Stimulated activated CD8-positive, alpha-beta memory T cell treated with anti-CD3 and anti-CD28 coated beads, Interleukin-15, amount 100 ng/mL, for 1 hour (primary cell): ENCODE measurements at places on chromosomes 2 and 18.

- DNase-seq: no peak
These were observed 372.6 kb downstream of the SLC4A3 start for GRCh38 chr2:220000080-220000479.

DNA sequence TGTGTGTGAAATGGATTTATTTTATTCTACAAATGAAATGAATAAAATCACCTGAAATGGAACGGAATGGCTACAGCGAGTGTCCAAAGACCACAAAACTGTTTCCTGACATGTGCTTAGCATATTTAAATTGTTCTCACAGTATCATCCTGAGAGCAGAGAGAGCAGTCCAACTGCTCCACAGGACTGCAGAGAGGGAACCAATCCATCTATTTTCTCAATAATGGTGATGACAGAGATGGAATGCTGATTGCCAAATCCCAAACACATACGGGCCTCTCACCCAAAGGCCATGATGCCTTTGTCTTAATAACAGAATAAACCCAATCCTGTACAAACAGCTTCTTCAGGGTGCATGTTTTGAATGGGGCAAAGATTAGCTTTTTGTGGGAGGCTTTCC is 41.1 kb downstream of the STAT1 start:
- DNase-seq: no peak

- no peak for DNase-seq
These were observed 21.1 kb downstream of the CRACDL start for GRCh38 chr2:98914713-98915580.

- DNase-seq: no peak
These were observed 270.8 kb upstream of the AGAP1 start for GRCh38 chr2:235223011-235223410.

DNA sequence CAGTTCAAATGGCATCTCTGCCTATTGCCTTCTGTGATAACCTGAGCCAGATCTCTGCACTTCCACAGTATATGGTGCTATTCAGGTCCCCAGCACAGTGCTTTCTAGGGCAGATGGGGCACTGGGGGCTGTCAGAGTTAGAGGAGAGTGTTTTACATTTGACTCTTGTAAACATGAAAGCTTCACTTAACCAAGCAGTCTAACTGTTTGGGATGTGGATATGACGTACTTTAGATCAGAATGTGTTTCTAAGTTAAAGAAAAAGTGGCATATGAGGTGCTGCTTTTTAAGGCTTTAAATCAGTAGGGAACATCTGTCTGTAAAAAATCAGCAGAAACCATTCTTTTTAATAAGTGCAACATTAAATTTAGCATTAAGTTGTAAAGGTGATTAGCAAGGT is 75.7 kb downstream of the MYO1B start:
- no peak for DNase-seq

GRCh38 chr18:76475450-76476194 is 19.4 kb downstream of the ZNF516 start:
- DNase-seq: no peak

DNA sequence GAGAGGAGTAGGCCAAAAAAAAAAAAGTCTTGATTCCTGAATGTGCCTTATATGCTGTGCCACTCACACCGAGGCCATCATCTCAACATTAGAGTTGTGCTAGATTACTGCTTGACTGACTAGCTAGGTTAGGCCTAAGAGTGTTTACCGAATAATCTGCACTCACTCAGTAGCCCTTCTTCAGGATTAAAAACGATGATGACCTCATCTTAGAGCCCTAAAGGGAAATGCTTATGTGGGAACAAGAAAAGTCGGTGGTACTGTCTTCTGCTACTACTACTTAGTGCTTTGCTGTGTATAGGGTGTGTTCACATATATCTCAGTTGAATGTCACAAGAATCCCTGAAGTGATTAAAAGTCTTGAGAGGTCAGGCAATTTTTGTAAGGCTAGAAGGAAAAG is 54.3 kb downstream of the THOC1 start:
- DNase-seq: no peak

DNA sequence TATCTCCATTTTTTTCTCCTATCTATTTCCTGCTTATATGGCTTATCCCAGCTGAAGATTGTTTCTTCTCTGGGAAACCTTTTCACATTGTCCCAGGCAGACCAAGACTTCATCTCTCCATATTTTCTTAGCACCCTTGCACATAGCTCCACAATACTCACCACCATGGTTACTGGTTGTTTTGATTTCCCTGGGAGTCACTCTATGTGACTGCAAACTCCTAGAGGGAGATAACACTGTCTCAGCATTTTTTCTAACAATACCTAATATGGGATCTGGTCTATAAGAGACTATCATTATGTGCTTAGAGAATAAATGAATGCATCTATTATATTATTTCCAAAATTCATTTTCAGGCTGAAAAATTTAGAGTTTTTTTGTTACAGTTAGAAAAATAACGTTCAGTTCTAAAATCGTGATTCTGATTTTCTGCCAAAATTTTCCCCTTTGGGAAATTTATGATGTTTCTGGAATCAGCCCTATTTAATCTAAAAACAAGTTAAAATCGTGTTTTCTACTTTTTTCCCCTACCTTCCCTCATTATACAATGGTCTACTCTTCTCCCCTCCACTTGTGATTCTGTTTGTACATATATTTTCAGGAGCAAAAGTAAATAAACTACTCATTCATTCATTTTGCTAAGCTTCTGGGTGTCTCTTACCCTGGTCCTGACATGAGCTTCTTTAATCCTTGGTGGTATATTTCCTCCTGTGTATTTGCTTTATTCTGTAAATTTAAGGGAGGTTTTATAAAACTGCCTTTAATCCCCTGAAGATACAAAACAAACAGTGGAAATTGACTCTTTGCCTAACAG is 95.4 kb downstream of the HNMT start:
- no peak for DNase-seq

- no peak for DNase-seq
These were observed at the start of gene AQP4 for GRCh38 chr18:26865557-26865956. TSS of gene AQP4 (minus strand) at chr18:26865707. CDS start at chr18:26865689, 18 bp downstream.

DNA sequence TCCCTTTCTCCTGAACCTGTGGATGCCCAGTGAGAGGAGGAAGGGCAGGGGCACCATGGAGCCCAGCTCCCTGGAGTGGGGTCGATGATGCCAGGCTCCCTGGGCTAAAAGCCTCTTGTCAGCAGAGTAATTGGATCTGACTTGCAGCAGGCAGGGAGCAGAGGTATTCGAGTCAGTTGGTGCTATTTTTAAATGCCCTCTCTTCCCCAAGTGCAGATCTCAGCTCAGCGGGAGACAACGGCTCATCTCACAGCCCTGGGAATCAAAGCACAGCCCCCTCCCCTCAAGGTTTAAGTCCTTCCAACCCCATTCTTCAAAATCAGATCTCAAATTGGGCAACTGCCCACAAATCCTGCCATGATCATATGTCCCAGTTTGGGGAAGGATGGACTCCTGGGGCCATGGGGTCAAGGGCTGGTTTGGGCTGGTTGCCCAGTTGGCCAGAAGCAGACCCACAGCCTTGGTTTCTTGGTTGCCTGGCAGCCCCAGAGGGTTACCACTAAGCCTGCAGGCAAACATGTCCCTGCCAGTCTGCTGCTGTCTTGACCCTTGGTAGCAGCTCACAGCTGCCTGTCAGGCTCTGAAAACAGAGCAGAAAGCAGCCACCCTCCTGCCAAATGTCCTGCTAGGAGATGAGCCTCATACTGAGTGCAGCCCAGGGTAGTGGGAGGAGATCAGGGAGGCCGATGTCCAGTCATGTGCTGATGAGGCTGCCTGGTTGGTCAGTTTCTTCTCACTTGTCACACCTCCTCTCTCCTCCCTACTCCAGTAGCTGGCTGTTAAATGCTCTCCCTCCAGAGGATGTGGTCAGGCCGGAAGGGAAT is 244.9 kb downstream of the LOXHD1 start:
- no peak for DNase-seq

- DNase-seq: peak; percentile 9
These were observed 29.6 kb downstream of the MCEE start for GRCh38 chr2:71100195-71100964.

DNA sequence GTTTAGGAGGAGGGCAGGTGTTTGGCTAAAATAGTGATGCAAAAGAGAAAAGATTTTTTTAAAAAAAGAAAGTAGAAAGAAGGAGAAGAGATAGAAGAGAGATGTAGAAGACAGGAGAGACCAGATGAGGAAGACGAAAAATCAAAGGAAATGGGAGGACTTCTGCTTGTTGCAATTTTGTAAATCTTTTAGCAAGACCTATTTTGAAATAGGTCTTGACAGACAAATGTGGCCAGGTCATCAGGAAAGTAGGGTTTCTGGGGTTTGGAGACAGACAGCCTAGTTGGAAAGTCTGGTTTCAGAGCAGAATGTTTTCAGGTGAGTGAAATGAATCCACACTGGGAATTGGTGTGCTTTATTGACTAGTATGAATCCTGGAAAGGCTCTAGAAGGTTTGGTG is 104.5 kb upstream of the CAVIN2 start:
- DNase-seq: no peak

DNA sequence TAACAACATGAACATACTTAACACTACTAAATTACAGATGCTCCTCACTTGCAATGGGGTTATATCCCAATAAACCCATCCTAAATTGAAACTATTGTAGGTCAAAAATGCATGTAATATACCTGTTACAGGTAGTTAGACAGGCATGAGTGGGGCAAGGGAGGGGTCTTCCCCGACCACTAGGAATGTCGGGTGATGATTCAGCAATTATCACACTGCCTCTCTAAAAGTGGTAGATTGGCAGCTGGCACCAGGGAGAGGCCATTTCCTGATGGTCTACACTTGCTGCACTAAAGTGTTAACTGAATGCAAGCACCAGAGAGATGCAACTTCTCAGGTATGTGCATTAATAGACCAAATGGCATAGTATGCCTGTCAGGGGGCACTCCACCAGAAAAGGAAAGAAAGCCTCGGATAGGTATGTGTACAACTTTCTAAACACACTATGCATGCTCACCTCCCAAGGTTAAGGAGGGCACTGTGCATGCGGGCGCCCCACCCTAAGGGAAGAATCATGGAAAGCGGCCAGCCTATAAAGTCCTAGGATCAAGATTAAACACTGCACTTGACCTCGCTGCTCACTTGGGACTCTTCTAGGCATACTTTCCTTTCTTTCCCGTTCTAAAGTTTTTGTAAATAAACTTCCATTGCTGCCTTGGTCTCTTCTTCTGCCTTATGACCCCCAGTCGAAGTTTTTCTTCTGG is 35.6 kb downstream of the PIGN start:
- no peak for DNase-seq

DNA sequence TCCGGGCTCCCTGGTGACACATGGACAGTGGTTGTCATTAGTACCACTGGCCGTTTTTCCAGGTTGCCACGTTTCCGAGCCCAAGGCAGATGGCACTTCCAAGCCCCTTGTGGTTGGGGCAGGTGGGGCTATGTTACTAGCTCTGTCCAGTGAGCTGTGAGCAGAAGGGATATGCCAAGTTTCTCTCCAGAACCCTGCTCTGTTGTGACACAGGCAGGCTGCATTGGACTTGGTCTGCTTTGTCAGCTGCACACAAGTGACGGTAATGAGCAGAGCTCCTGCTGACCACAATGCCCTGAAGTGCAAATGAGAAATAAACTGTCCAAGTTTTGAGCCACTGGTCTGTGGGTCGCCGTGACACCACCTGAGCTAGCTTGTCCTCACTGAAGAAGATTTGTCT is 118.8 kb downstream of the GYPC start:
- no peak for DNase-seq

DNA sequence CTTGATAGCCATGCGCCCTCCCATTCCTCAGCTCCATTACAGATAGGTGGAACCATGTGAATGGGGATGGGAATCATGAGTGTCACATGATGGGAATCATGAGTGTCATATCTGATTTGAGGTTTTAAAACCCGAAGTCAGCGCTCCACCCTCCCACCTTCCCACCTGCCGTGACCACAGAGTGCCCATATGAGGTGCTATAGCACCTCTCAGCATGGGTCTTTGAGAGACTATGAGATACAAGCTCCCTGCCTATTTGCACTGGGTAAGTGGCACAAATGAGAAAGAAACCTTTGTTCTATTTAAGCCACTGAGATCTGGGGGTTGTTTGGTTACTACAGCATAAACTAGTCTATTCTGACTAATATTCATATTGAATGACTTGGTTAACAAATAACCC is 78.5 kb upstream of the PTPRM start:
- no peak for DNase-seq

GRCh38 chr18:59842947-59843346 is 56.8 kb upstream of the PMAIP1 start:
- no peak for DNase-seq

DNA sequence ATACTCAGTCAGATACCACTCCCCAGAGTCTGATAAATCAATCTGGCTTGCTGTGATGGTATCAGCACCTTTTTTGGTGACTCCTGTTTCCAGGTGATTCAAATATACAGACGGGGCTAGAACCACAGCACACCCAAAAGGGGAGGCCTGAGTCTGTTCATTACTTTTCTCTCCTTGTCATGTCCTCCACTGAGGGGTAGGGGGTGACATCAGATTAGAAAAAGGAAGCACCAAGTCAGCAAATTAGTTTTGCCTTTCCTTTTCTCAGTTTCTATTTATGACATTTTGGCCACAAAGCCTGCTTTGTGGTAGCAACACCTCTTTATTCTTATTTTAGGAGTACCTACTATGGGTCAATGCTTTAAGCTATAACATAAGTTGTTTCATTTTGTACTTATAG is 127.4 kb downstream of the CCDC102B start:
- no peak for DNase-seq

- no peak for DNase-seq
These were observed 80.0 kb downstream of the SOWAHC start for GRCh38 chr2:109694190-109694589.

DNA sequence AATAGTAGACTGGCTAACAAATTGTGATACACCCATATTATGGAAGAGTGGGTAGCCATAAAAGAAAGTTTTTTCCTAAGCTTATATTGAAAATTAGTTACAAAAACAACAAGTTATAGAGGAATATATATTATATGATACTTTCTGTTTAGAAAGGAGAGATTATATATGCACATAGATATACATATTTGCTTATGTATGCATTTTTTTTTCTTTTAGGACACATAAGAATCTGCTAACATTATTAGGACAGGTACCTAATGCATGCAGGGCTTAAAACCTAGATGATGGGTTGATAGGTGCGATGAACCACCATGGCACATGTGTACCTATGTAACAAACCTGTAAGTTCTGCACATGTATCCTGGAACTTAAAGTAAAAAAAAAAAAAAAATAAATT is 179.6 kb upstream of the KCNJ3 start:
- DNase-seq: no peak

- no peak for DNase-seq
These were observed 72.9 kb downstream of the CCBE1 start for GRCh38 chr18:59624369-59624765.

DNA sequence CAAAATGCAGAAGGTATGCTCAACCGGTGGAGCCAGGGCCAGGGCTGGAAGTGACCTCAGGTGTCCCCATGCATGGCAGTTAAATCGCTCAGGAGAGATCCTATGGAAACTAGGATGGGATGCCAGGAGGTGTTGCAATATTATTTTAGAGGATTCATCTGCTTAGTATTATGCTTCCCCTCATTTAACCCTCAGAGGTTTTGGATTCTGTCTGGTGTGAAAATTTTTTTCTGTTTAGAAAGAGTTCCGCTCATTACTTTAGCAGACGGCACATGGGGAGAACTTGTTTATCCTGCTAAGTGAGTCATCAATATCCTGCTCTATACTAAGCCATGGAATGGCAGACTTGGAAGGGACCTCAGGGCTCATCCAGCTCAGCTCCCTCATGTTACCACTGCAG is 42.5 kb downstream of the TRIB2 start:
- DNase-seq: no peak
